ENCODE measurements at places on chromosomes 5 and 9. TPM values are rescaled to one million over a fixed set of nuclear protein-coding genes. Genes with fewer than 3 reads are reported as not detected.

Gene ACSL6
- total RNA-seq = 3.6 TPM

DNA sequence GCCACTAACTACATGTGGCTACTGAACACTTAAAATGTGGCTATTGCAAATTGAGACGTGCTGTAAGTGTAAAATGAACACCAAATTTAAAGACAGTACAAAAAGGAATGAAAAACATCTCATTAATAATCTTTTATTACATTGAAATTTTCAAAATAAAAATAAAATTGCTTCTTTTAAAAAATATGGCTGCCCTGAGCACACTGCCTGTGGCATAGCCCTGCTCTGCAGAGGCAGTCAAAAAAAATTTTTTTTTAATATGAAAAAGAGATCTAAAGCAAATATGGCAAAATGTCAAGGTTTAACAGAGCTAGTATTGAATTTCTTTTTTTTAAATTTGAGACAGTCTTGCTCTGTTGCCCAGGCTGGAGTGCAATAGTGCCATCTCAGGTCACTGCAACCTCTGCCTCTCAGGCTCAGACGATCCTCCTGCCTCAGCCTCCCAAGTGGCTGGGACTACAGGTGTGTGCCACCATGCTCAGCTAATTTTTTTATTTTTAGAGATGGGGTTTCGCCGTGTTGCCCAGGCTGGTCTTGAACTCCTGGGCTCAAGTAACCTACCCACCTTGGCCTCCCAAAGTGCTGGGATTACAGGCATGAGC lies 25.6 kb downstream of the CARNMT1 start:
- no peak for DNase-seq

DNA sequence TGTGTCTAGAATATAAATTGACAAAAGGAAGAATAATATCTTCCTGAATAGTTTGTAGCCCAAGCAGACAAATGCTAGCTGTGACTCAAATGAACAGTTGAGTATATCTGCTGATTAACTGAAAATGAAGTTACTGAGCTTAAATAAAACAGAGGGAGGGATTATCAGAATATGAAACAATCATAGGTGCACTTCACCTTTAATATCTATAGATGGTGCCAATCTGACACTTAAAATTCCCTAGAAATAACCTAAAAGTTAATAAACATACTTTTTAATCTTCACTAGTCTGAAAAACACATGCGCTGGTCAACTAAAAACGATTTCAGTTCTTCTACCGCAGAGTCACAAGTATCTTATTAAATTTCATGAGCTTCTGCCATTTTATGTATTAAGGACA lies 280.8 kb upstream of the RASA1 start:
- no peak for DNase-seq

GRCh38 chr5:77312413-77312812 lies 101.9 kb downstream of the PDE8B start:
- DNase-seq = no peak

Measured in GM23338 (cell line).